ENCODE measurements at places on chromosomes 4 and X. TPM values are rescaled to one million over a fixed set of nuclear protein-coding genes. Genes with fewer than 3 reads are reported as not detected.

- H3K4me3 ChIP-seq = no peak overlapping the region
- H3K27me3 ChIP-seq = no peaks in the 10 kb centered on the region
- no peak overlapping the region for H3K27ac ChIP-seq
- H3K4me1 ChIP-seq = no peaks in the 10 kb centered on the region
These were observed 112.9 kb upstream of the ACSL4 start for GRCh38 chrX:109845996-109846395.

DNA sequence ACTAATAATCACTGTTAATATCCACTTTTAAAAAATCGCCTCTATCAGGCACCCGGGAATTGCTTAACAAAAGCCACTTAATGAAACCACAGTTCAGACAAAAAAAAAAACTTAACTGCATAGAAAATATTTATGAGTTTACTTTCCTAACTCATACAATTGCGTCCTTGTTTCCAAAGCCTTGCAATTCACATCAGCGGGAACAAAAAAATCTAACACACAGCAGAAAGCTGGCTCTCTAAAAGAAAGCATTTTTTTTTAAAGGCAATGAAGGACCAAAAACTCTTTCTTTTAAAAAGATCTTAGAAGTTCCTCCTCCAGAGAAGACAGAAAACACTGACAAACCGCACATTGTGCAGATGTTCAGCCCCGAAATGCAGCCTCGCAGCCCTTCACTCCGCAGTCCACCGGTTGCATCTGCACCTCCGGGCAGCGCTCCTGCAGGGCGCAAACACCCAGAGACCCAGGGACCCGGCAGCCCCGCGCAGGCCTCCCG is 812 bp downstream of the FAT1 start:
- no peak for DNase-seq
- H3K36me3 ChIP-seq = no peaks in the 10 kb centered on the region
- peak overlapping the region; percentile 64 for H3K27ac ChIP-seq
- peak overlapping the region; percentile 88 for H3K4me3 ChIP-seq
- H3K27me3 ChIP-seq = no peaks in the 10 kb centered on the region
- H3K4me1 ChIP-seq = no peaks in the 10 kb centered on the region

DNA sequence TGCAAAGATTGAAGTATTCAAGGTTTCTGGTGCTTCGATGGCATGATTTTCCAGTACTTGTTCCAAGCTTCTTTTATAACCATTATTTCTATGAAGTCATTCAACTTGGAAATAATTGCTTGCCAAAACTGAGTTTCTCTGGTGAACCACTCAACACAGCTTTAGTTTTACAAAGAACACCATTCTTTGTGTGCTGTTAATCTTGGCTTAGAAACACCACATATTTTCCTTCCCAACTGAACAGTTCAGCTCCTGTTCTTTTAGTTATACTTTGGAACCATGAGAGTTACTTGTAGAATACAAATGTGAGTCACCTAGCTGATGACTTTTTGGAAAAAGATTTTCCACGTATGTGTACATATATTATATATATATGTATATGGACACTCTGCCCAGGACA is 32.7 kb downstream of the TMEM47 start:
- H3K27ac ChIP-seq = no peak overlapping the region
- no peaks in the 10 kb centered on the region for H3K27me3 ChIP-seq
- no peak overlapping the region for H3K4me3 ChIP-seq
- H3K4me1 ChIP-seq = no peaks in the 10 kb centered on the region
- DNase-seq = no peak
- H3K36me3 ChIP-seq = no peaks in the 10 kb centered on the region

- no peaks in the 10 kb centered on the region for H3K36me3 ChIP-seq
- H3K4me1 ChIP-seq = peaks cover 6% of the 10 kb centered on the region
- H3K27ac ChIP-seq = peak overlapping the region; percentile 80
These were observed 841 bp downstream of the TBC1D19 start for GRCh38 chr4:26584725-26585124.

DNA sequence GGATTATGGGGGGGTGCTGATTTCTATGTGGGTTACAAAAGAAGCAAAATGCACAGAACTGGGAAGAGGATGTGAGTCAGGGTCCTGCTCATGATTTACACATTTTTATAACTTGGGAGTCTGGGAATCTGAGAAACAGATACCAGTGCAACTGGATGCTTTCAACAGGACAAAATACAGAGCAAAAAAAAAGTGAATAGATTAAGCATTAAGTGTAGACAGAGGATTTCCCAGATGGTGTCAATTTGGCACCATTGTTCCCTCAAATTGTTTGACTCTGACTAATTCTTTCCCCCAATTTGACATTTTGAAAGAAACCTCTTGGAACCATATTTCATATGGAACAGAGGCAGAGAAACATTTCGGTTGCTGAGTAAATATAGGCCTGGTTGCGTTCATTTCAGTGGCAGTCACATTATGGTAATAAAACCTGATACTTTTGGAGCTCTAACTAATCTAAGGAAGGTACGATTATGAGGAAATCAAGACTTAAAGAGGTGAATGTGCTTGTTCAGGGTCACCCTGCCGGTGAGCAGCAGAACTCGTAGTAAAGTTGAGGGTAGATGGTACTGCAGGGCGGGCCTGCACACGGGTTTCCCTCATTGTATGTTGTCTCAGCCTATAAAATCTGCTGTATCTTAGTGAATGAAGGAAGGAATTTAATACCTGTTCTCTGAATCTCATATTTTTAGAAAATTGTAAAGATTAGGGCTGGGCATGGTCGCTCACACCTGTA is 18.7 kb upstream of the CDKL5 start:
- H3K36me3 ChIP-seq = no peaks in the 10 kb centered on the region
- no peak for DNase-seq
- no peak overlapping the region for H3K4me3 ChIP-seq
- H3K27me3 ChIP-seq = no peaks in the 10 kb centered on the region
- no peaks in the 10 kb centered on the region for H3K4me1 ChIP-seq

DNA sequence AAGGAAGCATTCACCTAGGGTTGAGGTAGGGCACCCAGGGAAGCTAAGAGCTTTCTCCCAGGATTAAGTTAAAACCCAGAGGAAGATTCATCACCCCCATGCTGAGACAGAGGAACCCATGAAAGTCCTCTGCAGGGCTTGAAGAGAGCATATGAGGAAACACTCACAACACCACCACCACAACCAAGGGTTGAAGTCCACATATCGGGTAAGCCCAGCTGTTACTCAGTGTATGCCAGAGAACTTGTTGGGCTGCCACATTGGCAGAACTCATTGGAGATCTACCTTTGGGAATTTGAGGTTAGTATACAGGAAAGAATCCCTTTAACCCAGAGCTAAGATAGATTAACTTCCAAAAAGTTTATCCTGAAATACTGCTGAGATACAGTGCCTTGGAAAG is 75.1 kb downstream of the INTS6L start:
- no peaks in the 10 kb centered on the region for H3K4me1 ChIP-seq
- H3K27ac ChIP-seq = no peak overlapping the region
- no peak for DNase-seq
- no peak overlapping the region for H3K4me3 ChIP-seq
- H3K27me3 ChIP-seq = no peaks in the 10 kb centered on the region

The CPZ gene
- total RNA-seq = 2.0 TPM

The UGT2B15 gene
- 13.0 TPM for total RNA-seq

The STK26 gene
- 10.2 TPM for total RNA-seq

The UBE2D3 gene
- 312 TPM for total RNA-seq

The GAGE1 gene
- not detected for total RNA-seq
